ENCODE measurements at places on chromosomes 13 and 19.

DNA sequence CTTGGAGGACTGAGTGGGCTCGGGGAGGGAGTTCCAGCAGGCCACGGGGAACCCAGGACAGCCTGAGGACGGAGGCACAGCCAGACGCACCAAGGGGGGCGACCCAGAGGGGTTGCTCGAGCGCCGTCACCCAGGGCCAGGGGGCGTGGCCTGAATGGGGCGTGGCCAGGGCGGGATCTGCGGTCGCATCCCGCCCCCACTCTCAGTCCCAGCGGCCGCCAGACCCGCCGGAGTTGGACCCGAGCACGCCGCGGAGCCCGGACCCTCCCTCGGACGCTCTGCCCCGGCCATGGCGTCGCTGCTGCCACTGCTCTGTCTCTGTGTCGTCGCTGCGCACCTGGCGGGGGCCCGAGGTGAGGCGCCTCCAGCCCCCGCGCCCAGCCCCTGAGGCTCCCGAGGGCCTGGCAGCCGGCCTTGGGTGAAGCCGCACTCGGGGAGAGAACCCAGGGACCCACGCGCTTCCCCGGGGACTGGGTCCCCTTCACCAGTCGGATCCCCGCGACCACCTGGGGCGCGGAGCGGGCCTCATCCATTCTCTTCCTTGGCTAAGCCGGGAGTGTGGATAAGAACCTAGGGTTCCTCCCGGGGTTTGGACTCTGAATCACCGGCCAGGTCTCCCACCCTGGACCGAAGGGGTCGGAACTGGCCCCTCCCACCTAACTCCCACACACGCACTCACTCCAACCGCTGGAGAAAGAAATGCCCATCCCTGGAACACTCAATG lies at the start of gene CILP2:
TSS of gene CILP2 (plus strand) at position 205 of the 724 bp plus-strand sequence. CDS start at position 290, 85 bp downstream.
- H3K36me3 ChIP-seq: no peaks in the 10 kb centered on the region
- peak within 1 kb of the TSS; percentile 74 for H3K4me3 ChIP-seq
- DNase-seq: peak; percentile 27
- no peaks in the 10 kb centered on the region for H3K27me3 ChIP-seq
- peaks cover 45% of the 10 kb centered on the region for H3K4me1 ChIP-seq

- H3K4me3 ChIP-seq: no peak overlapping the region
- no peak overlapping the region for H3K27ac ChIP-seq
- peaks cover 20% of the 10 kb centered on the region for H3K4me1 ChIP-seq
- H3K36me3 ChIP-seq: no peaks in the 10 kb centered on the region
Measured at GRCh38 chr19:18254546-18255503, 19.4 kb downstream of the IQCN start.

- no peak for DNase-seq
- H3K4me3 ChIP-seq: no peak overlapping the region
- H3K27ac ChIP-seq: no peak overlapping the region
- H3K4me1 ChIP-seq: no peaks in the 10 kb centered on the region
- H3K36me3 ChIP-seq: no peaks in the 10 kb centered on the region
- H3K27me3 ChIP-seq: no peaks in the 10 kb centered on the region
Measured at GRCh38 chr13:38821770-38822551, 135.1 kb downstream of the FREM2 start.

DNA sequence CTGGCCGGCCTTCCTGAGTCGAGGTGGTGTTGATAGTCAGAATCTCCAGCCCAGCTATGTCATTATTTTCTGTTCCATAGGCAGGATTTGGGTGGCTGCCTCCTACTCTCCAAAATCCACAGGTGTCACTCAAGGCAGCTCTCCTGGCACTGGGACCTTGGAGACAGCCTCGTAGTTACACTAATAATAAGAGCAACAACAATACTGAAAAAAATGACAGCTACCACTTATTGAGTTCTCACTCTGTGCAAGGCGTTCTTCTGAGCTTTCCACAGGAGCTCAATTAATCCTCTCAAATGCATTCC lies 12.2 kb upstream of the KLK12 start:
- H3K36me3 ChIP-seq: no peaks in the 10 kb centered on the region
- H3K4me3 ChIP-seq: no peak overlapping the region
- DNase-seq: no peak
- H3K27ac ChIP-seq: no peak overlapping the region

DNA sequence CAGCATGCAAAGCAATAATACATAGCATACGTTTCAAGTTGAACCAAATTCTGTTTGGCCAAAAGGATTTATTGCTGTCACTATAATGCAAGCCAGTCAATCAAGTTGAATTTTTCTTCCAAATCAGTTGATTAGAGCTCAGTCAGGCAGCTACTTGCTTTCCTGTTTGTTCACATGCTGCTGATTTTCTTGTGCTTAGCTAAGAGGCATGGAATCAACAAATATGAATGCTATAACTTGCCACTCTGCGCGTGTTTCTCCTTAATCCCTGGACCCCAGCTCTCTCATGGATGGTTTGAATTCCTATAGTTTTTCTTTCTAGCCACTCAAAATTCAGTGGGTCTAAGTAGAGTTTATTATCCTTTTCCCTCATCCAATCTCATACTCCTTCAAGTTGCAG lies 311.3 kb downstream of the KLF5 start:
- DNase-seq: no peak
- no peak overlapping the region for H3K27ac ChIP-seq
- H3K27me3 ChIP-seq: peaks cover 4% of the 10 kb centered on the region
- no peak overlapping the region for H3K4me3 ChIP-seq
- peaks cover 2% of the 10 kb centered on the region for H3K36me3 ChIP-seq

DNA sequence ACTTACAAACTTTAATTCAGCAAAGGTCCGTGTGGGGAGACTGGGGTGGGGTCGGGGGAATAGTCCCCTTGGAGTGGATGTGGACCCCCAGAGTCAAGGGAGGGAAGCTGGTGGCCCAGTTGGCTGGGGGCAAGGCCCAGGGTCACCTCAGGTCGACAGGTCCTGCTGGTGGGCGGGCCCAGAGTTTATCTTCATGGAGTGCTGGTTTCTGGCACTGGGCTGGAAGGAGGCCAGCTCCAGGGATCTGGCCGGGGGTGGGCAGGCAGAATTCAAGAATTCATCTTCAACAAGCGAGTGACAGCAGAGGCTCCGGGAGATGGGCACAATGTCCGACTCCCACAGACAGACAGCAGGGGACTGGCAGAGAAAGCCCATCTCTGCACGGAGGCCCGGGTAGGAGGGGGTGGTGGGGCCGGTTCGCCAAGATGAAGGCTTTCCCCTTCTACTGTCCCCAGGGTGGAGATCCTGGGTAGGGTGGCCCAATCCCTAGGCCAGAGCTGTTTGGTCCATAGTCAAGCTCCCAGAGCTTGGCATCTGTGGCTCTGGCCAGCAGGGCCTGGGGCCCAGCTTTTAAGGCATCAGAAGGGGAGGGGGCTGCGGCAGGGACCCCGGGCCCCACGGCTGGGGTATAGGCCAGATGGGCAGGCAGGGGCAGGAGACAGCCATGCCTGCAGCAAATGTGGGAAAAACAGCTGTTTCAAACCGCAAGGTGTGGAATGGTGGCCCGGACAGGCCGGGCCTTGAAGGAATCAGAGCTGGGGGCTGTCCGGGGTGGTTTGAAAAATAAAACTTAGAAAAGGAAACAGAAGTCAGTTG lies 622 bp upstream of the FDX2 start:
- peak overlapping the region; percentile 90 for H3K4me3 ChIP-seq
- peaks cover 14% of the 10 kb centered on the region for H3K4me1 ChIP-seq
- H3K27me3 ChIP-seq: no peaks in the 10 kb centered on the region
- H3K36me3 ChIP-seq: no peaks in the 10 kb centered on the region
- DNase-seq: no peak

GRCh38 chr19:18895038-18895823 lies 727 bp downstream of the CERS1 start:
- peaks cover 17% of the 10 kb centered on the region for H3K27me3 ChIP-seq
- peaks cover 12% of the 10 kb centered on the region for H3K4me1 ChIP-seq
- no peak overlapping the region for H3K4me3 ChIP-seq
- H3K27ac ChIP-seq: no peak overlapping the region

DNA sequence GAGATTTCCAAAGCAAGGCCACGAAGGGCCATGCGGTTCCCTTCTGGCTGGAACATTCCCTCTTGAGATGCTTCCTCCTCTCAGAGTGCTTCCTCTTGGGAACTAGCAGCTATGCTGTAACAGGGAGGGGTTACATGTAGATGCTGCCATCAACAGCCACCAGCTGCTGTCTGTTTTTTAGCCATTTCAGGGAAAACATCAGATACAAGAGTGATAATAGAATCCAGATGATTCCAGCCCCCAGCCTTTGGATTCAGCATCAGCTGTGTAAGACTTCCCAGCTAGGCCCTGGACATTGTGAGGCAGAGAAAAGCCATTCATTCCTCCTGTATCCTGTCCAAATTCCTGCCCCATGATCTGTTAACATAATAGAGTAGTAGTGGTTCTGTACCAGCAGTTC lies 8.2 kb upstream of the ZNF177 start:
- peaks cover 45% of the 10 kb centered on the region for H3K36me3 ChIP-seq
- H3K4me1 ChIP-seq: no peaks in the 10 kb centered on the region
- H3K27me3 ChIP-seq: no peaks in the 10 kb centered on the region
- no peak overlapping the region for H3K4me3 ChIP-seq
- DNase-seq: no peak
- H3K27ac ChIP-seq: no peak overlapping the region

- no peak for DNase-seq
- no peaks in the 10 kb centered on the region for H3K36me3 ChIP-seq
- H3K27me3 ChIP-seq: no peaks in the 10 kb centered on the region
- H3K4me1 ChIP-seq: no peaks in the 10 kb centered on the region
- H3K27ac ChIP-seq: no peak overlapping the region
- no peak overlapping the region for H3K4me3 ChIP-seq
Measured at GRCh38 chr13:61989978-61990377, 574.3 kb upstream of the PCDH20 start.

GRCh38 chr13:94014461-94014860 lies 465.0 kb downstream of the DCT start:
- H3K4me1 ChIP-seq: no peaks in the 10 kb centered on the region
- DNase-seq: no peak
- H3K4me3 ChIP-seq: no peak overlapping the region
- peaks cover 5% of the 10 kb centered on the region for H3K27me3 ChIP-seq

- peak overlapping the region; percentile 67 for H3K27ac ChIP-seq
- no peaks in the 10 kb centered on the region for H3K36me3 ChIP-seq
- no peaks in the 10 kb centered on the region for H3K27me3 ChIP-seq
- no peak overlapping the region for H3K4me3 ChIP-seq
Measured at GRCh38 chr13:99392470-99393135, 85.4 kb upstream of the GPR183 start.

DNA sequence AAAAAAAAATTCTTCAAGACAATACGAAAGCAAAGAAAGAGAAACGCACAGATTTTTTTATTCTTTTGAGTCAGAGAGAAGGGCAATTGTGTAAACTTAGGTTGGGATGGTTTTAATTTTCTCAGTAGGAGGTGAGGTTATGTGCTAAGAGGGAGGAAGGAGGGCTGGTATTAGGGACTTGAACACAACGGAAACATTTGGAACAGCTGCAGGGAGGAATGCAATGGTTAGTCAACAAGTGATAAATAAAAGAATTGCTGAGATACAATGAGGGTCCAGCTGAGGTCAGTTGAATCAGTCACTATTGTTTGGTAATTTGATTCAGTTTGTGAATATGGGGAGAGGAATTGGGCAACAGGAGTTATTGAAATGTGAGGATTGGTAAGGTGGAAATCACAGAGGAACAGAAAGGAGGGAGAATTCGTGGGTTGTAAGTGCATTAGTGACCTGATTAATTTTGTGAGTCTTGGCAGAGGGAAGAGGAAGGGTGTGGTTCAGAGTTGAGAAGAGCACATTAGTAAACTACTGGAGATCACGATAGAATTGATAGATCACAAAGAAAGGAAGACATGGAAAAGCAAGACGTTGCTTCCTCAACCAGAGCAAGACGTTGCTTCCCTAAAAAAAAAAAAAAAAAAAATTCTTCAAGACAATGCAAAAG lies 499.5 kb upstream of the SPRY2 start:
- no peak overlapping the region for H3K4me3 ChIP-seq
- no peak for DNase-seq
- no peaks in the 10 kb centered on the region for H3K27me3 ChIP-seq
- no peak overlapping the region for H3K27ac ChIP-seq
- no peaks in the 10 kb centered on the region for H3K36me3 ChIP-seq

- H3K27me3 ChIP-seq: no peaks in the 10 kb centered on the region
- H3K4me1 ChIP-seq: peaks cover 12% of the 10 kb centered on the region
- DNase-seq: peak; percentile 5
Measured at GRCh38 chr13:95300625-95301182, 547 bp downstream of the ABCC4 start.

All from naive thymus-derived CD8-positive, alpha-beta T cell (primary cell).